ENCODE measurements at places on chromosomes 2 and 18.

DNA sequence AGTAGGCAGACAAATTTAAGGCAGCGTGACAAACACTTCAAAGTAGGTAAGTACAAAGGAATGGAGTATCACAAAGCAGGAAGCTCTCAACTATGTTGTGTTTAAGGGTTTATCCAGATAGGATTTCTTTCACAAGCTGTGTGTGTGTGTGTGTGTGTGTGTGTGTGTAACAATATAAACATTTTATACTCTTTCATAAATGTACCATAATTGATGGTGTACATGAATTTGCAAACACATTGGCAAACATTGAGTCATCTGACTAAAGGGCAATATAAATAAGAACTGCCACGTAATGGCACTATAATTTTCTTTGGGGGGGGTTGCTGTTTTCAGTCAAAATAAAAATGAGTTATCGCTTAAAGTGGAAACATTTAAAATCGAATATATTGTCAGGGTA lies 1004.4 kb upstream of the DDX18 start:
- no peak for DNase-seq

DNA sequence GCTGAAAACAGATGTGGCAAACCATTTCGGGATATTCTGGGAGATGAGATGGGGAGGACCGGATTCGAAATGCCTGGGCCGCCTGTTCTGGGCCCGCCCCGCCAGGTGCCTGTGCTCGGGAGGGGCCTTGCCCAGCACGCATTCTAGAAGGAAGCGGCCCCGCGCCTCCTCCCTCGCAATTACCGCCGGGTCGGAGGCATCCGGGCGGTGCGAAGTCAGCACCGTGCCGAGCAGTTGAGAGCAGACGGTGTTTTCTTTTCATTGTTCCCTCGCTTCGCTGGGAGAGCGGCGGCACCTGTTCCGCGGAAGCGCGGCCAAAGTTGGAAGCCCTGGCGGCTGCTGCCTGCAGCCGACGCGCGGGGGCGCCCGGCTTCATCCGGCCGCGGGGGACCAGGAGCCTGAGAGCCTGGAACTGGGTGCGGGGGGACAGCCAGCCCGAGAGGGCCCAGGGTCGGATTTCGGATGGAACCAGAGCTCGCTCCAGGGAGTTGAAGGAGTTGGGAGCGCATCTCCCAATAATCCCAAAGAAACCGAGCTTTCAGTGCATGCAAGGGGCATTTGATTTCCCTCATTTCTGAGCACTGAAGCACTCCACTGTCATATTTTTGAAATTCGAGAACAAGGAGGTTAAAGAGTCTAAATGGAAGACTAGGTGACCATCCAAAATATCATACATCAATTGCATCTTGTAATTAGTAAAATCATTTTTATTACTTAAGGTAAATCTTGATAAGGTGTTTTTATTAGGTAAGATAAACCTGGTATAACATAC lies 241.8 kb upstream of the RAB12 start:
- no peak for DNase-seq

- DNase-seq, result no peak
Measured at GRCh38 chr2:129827311-129828090, 152.0 kb upstream of the RAB6C start.

DNA sequence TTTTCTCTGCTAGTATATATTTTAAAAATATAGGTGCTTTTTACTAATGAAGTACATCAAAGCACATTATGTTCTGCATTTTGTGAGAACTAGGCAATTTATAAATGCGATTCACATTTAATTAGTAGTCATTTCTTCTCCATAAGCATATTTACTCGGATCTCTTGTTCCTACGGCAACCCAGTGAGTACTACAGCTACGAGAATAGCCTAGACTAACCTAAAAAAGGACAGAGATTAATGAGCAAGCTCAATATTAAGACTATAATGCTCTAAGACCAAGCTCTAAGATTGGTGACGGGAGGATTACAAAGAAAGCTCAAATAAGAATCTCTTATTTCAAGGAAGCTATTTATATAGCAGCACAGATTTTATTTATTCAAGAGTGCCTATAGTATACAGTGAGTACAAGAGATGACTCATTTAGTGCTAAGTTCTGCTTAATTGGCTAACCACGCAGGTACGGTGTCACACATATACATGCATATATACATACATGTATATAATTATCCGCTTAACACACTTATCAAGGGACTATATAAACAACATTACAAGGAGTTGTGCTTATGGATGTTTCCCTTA lies 364.7 kb downstream of the GPD2 start:
- no peak for DNase-seq

GRCh38 chr2:54574107-54574859 lies 118.2 kb downstream of the SPTBN1 start:
- DNase-seq, result peak; percentile 45

DNA sequence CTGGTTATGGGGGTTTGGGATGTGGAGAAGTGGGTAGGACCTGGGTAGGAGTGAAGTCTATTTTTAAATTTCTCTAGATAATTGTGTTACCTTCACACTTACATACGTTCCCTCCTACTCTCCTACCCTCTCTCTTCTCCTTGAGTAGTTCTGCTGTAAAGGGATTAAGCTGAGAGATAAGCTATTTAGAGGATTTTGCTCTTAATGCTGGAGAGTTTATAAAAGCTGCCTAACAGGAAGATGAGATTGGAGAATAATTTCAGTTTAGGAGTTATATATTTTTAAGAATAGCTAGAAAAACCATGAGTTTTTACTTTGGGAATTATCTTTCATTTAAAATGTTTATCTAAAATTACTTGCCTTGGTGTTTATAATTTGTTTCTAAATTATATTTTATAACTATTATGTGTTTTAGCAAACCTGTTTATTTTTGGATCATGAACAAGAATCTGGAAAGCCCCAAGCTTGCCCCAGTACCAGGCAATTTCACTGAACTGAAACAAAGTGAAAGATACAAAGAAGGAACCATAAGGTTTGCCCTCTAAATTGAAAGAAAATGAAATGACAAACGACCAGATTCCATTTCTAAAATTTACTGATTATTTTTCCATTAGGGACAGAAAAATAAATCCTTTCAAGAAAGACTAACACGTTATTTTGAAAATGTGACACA lies 101.5 kb downstream of the ZNF532 start:
- DNase-seq, result no peak

DNA sequence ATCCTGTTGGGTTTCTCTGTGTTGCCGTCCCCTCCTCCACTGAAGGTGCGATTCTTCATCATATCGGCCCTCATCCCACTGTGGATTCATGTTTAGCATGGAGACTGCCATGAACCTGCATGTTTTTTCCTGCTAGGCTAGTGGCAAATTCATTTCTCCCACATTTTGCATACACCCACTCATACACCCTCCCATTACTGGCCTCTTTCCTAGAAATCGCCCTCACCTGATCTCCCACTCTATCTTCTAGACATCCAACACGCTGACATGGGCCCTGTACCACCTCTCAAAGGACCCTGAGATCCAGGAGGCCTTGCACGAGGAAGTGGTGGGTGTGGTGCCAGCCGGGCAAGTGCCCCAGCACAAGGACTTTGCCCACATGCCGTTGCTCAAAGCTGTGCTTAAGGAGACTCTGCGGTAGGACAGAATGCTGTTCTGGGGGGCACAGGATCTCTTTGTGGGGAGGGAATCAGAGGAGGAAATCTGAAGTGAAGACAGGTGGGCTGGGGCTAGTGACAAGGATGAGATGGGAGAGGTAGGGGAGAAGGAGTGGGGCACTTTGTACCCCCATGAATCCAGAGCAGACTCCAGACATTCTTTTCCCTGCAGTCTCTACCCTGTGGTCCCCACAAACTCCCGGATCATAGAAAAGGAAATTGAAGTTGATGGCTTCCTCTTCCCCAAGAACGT lies 17.7 kb downstream of the PRKAG3 start:
- no peak for DNase-seq

DNA sequence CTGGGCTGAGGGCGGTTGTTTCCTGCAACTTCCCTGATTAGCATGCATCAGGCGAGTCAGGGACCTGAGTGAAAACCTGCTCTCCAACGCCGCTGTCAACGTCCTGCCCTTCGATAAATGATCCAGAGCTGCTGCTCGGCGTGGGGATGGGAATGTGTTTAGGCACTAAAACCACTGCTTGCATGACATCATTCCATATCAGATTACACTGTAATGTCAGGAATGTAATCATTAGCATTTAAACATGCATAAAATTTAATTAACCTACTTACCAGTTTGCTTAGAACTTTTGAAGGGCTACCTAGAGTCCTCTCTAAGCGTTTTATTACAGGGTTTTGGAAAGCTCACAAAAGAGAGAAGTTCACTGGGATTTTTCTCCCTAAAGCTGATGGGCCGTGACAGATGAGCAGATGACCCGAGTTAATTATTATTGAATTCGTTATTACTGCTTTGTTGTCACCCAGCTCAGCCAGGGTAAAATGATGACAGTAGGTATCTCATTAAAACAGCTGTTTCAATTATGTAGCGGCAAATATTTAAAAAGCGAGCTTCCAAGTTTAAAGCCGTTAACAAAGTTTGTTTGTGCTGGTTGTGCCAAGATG lies 685.6 kb upstream of the SALL3 start:
- no peak for DNase-seq

DNA sequence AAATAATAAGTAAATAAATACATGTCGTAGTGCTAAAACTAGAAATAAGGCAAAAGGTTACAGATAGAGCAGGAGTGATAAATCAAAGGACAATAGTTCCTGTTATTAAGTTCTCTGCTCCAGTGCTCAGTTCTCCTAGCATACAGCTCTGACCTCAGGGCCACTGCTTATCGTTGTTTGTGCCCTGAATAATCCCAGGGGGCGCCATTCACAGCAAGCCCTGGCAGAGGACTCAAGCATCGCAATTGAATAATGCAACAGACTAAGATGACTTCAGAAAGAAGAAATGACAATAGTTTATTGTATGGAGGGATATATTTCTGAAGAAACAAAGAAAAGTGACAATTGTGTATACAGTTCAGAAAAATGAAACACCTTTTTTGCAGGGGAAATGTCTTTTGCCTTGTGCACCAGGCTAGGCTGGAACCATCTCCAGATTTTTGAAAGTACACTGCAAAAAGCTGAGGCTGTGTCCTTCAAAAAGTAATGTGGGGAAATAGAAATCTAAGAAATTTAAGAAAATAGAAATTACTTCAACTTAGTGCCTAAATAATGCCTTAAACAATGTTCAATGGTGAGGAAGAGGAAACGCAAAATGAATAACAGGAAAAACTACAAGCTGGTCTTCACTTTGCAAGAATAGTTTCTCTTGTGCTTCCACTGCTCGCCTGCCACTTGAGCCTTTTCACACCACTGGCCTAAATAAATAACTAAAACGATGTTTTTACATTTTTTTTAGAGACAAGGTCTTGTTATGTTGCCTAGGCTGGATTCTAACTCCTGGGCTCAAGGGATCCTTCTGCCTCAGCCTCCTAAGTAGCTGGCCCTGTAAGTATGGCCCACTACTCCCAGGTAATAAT lies 19.0 kb upstream of the CCNYL1 start:
- no peak for DNase-seq

DNA sequence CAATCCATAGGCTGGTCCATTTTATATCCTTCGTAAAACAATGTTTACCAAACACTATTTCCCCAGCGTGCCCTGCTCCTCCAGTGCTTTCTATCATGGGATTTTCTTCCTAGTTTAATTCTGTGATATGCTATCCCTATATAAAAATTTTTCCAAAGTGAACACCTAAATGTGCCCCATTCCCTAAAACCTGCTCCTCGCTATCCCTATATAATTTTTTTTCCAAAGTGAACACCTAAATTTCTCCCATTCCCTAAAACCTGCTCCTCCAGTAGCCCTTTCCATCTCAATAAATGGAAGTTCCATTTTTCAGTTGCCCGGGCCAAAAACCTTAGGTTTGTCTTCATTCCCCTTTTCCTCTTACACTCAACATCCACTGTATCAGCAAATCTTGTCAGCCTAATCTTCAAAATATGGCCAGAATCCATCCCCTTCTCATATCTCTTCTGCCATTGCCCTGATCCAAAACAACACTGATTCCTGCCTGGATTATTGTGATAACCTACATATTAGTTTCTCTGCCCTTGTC lies 26.1 kb downstream of the APOB start:
- DNase-seq, result no peak

DNA sequence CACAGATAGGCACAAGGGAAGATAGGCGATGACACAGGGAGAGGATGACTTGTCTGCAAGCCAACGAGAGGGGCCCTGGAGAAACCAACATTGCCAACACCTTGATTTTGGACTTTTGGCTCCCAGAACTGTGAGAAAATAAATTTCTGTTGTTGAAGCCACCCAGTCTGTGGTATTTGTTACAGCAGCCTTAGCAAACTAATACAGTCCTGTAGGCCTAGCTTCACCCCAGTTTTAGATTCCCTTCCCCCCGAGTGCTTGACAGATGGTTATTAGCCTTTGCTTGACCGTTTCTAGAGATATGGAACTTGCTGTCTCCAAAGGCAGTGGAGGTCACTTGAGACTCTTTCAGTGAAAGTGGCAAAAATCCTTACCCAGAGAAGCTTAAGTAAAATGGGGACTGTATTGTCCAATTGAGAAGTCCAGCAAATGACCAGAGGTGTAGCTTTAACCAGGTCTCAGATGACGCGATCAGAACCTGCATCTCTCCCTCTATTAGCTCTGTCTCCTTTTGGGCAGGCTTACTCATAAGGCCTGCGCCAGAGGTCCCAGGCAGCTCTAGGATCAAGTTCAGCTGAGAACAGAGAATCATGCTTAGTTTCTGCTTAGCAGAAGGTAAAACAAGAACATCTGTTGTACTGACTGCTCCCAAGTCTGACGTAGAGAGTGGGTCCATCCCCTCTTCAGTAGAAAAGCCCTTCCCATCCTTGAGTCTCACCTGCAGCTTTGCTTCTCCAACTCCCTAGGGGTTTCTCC lies 50.4 kb downstream of the MFSD6 start:
- DNase-seq, result no peak

- no peak for DNase-seq
Measured at GRCh38 chr2:174587579-174587978, 10.0 kb downstream of the WIPF1 start.

DNA sequence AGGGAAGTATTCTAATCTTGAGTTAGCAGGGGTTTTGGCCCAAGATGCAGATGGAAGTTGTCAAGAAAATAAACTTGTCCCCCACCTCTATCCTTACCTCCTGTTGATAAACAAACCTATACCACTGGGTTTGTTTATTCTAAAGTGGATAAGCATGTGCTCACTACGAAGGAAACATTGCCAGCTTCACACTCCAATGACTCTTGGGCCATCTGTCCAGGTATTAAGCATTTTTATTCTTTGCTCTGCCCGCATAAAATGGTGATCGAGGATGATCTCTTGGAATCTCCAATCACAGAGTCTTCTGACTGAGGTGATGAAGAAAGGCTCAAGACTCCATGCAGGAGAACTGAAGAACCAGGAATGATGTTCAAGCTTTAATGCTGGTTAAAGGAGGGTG lies 1908.4 kb upstream of the PIK3C3 start:
- DNase-seq, result no peak

GRCh38 chr2:37686792-37687526 lies 15.5 kb upstream of the CDC42EP3 start:
- DNase-seq, result no peak

- DNase-seq, result no peak
Measured at GRCh38 chr18:36066001-36066400, 1.4 kb downstream of the RPRD1A start.

GRCh38 chr2:172937884-172938712 lies 137.5 kb upstream of the MAP3K20 start:
- DNase-seq, result no peak
